Activated T-helper 2 cell treated with anti-CD3 and anti-CD28 coated beads, Interferon-gamma antibody, Interleukin-2, Interleukin-4, amounts not matched to agents 10 μg/mL and 5 μg/mL and 100 μg/mL, durations not matched to agents 14 hours and 24 hours and 36 hours (primary cell): ENCODE measurements at places on chromosomes 6 and 20. TPM values are rescaled to one million over a fixed set of nuclear protein-coding genes. Genes with fewer than 3 reads are reported as not detected.

DNA sequence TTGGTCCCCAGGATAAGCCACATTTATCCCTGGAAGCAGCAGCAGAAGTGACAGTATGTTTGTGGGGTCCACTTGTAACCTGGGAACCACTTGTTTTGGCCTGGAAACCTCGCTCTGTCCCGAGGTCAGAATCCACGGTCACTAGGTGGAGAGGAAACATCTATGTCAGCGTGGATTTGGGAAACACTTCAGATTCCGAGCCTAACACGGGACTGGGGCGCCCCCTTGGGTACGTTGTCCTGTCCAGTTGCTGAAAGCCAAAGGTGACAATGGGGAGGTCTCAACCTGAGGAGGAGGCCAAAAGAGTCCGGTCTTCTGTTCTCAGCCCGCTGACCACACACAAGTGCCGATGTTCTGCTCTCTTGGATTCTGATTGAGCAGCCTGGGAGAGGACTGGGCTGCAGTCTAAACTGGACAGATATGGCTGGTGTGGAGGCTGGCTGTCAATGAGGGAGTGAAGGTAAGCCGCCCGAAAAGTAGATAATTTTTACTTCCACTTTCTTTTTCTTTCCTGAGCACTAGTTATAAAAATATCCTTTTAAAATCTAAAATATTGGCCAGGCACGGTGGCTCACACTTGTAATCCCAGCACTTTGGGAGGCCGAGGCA lies 4.9 kb upstream of the ZFP57 start:
- no peaks in the 10 kb centered on the region for H3K36me3 ChIP-seq
- peaks cover 13% of the 10 kb centered on the region for H3K27me3 ChIP-seq
- H3K27ac ChIP-seq = no peak overlapping the region
- no peak overlapping the region for H3K4me3 ChIP-seq
- no peak for DNase-seq
- H3K4me1 ChIP-seq = peaks cover 5% of the 10 kb centered on the region

GRCh38 chr6:72504406-72504805 lies 117.5 kb upstream of the KCNQ5 start:
- H3K36me3 ChIP-seq = no peaks in the 10 kb centered on the region
- peaks cover 10% of the 10 kb centered on the region for H3K27me3 ChIP-seq
- no peak overlapping the region for H3K4me3 ChIP-seq
- DNase-seq = no peak
- H3K27ac ChIP-seq = no peak overlapping the region

- no peak overlapping the region for H3K4me3 ChIP-seq
- H3K27ac ChIP-seq = no peak overlapping the region
- H3K36me3 ChIP-seq = no peaks in the 10 kb centered on the region
- DNase-seq = no peak
- no peaks in the 10 kb centered on the region for H3K27me3 ChIP-seq
These were observed 16.7 kb downstream of the THBS2 start for GRCh38 chr6:169236988-169237387.

DNA sequence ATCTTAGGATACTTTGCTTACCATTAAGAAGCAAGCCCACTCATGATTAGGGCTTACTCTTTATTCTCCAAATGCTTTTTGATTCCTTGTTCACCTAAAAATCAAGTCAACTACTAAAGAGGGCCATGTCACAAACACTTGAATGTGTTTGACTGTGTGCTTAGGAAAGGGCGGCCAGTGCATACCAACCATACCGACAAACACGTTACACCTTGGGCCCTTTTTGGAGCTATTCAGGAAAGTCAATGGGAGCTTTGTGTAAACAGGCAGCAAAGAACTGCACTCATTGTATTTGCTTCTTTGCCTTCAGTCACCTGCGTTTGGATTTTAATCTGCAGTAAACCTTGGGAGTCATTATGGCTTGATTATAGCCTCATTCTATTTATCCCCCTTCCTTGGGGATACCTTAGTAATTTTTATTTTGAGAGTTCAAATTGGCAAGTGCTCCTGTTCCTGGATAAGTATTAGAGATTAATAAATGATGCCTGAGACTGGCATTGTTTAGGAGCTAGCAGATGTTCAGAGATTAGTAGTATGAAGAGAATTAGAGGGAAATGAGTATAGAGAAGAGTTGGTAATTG lies 102.6 kb upstream of the HDGFL1 start:
- no peaks in the 10 kb centered on the region for H3K27me3 ChIP-seq
- DNase-seq = no peak
- no peaks in the 10 kb centered on the region for H3K36me3 ChIP-seq
- no peaks in the 10 kb centered on the region for H3K4me1 ChIP-seq
- H3K4me3 ChIP-seq = no peak overlapping the region
- H3K27ac ChIP-seq = no peak overlapping the region

- peaks cover 91% of the 10 kb centered on the region for H3K36me3 ChIP-seq
- peak overlapping the region; percentile 49 for H3K27ac ChIP-seq
- H3K4me3 ChIP-seq = no peak overlapping the region
- no peaks in the 10 kb centered on the region for H3K27me3 ChIP-seq
- DNase-seq = no peak
- H3K4me1 ChIP-seq = peaks cover 70% of the 10 kb centered on the region
These were observed 23.2 kb downstream of the PPP1R16B start for GRCh38 chr20:38828514-38829295.

- no peak for DNase-seq
- no peak overlapping the region for H3K4me3 ChIP-seq
- no peaks in the 10 kb centered on the region for H3K36me3 ChIP-seq
- H3K27me3 ChIP-seq = no peaks in the 10 kb centered on the region
- H3K27ac ChIP-seq = no peak overlapping the region
- peaks cover 3% of the 10 kb centered on the region for H3K4me1 ChIP-seq
These were observed 98.5 kb upstream of the RPS6KA2 start for GRCh38 chr6:166725571-166725970.

DNA sequence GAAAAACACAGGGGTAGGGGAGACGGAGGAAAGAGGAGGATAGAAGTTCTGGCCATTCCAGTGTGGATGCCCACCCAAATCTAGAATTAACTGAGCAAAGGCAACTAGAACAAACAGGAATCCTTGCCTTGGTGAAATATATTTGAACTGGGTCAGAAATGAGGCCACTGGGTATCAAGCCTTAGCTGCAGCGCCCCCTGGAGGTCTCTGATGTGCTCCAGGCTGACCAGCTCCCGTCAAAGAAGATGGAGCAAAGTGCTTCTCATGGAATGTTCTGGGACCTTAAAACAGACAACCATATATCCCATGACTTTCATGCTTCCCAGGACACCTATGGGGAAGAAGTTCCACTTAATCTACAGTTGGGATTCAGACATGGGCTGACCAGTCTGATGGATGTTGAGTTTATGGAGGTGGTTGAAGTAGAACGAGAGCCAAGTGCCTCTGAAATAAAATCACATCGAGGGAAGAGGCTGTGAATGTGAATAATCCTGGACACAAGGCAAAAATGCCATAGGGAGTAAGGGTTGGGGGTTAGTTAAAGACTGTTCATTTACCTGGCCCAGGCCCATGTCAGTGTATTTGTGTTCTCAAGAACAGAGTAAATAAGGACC lies 50.4 kb downstream of the HLA-DPB1 start:
- peak; percentile 32 for DNase-seq
- H3K27me3 ChIP-seq = peaks cover 6% of the 10 kb centered on the region
- no peak overlapping the region for H3K27ac ChIP-seq

- H3K4me3 ChIP-seq = no peak overlapping the region
- peaks cover 2% of the 10 kb centered on the region for H3K27me3 ChIP-seq
- H3K4me1 ChIP-seq = no peaks in the 10 kb centered on the region
- H3K27ac ChIP-seq = no peak overlapping the region
These were observed 120.7 kb downstream of the DST start for GRCh38 chr6:56521976-56522375.

GRCh38 chr20:59013959-59014608 lies 5.1 kb upstream of the TUBB1 start:
- no peaks in the 10 kb centered on the region for H3K36me3 ChIP-seq
- H3K4me1 ChIP-seq = peaks cover 54% of the 10 kb centered on the region
- H3K27ac ChIP-seq = peak overlapping the region; percentile 3
- DNase-seq = peak; percentile 19
- H3K27me3 ChIP-seq = no peaks in the 10 kb centered on the region

- no peak overlapping the region for H3K27ac ChIP-seq
- DNase-seq = no peak
- H3K4me1 ChIP-seq = peaks cover 65% of the 10 kb centered on the region
- no peak overlapping the region for H3K4me3 ChIP-seq
These were observed 75.7 kb downstream of the TNFAIP3 start for GRCh38 chr6:137942736-137943135.

GRCh38 chr6:13272131-13273046 lies 55.9 kb downstream of the TBC1D7 start:
- H3K27ac ChIP-seq = no peak overlapping the region
- H3K4me1 ChIP-seq = peaks cover 28% of the 10 kb centered on the region
- peaks cover 5% of the 10 kb centered on the region for H3K27me3 ChIP-seq
- H3K36me3 ChIP-seq = no peaks in the 10 kb centered on the region

DCDC2 gene
- total RNA-seq = not detected in 2 replicates

BPIFB1 gene
- total RNA-seq = not detected in 2 replicates

AKAP12 gene
- total RNA-seq = 15.6 and 17.2 TPM in 2 replicates
